ENCODE measurements at places on chromosomes 1 and 21.

DNA sequence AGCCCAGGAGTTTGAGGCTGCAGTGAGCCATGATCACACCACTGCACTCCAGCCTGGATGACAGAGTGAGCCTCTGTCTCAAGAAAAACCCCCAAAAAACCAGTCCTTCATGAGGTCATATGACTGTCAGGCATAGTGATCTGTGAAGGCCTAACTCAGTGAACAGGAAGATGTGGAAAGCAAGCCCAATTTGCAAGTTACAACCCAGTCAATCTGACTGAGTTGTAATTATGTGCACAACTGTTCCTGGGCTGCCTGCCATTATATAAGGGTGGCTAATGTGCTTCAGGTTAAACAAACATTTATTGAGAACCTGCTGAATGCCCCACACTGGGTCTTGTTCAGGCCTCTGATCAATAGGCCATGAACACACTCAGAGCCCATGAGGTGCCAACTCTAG lies 38.2 kb upstream of the KIRREL1 start:
- no peak for DNase-seq

DNA sequence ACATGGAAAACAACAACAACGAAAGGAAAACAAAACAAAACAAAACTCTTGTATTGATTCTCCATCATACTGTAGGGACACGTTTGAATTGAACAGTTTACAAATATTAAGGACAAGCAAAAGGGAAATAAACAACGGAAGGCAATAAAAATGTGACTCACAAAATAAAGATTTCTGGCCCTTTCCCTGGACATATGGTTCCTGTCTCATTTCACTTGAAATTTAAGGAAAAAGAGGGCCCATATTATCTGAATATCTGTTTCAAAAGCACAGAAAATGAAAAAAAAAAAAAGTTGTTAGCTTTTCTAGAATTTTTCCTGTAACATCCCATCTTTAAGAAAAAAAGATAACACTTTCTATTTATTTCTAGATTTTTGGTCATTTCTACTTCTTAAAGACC lies 3.6 kb upstream of the PKN2 start:
- DNase-seq: no peak

- DNase-seq: no peak
Measured at GRCh38 chr1:24981631-24982005, 51.5 kb upstream of the RUNX3 start.

DNA sequence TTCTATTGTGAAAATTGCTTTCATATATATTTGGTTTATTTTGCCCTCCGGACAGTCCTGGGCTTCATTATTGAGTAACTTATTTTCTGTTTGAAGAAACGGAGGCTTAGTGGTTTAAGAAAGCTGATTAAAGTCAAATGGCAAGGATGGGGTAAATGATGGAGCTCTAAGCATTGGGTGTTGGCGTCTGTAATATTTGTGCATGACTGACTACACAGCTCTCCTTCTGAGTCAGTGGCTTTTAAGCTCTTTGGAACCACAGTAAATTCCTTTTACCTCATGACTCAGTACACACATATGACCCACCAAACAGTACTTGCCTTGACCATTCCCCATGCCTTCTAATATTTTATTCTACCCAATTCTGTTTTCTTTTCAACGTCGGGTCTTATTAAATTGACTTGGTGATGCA lies 21.0 kb downstream of the B3GALT5 start:
- no peak for DNase-seq

DNA sequence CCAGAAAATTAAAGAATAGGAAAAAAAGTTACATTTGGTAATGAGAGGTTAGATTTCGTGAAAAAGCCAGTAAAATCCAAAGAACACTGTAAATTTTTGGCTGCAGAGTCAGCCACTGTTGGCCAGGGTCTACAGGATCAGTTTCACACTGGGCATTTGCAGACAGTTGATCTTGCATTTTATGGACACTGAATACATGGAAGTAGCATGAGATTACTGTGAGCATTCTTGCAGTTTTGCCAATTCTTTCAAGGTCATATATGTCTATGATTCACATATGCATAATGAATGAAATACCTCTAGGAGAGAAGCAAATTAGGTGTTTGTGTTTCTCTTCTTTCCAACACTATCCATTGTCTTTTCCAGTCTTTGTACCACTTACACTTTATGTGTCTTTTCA lies 200.8 kb upstream of the DPYD start:
- no peak for DNase-seq

DNA sequence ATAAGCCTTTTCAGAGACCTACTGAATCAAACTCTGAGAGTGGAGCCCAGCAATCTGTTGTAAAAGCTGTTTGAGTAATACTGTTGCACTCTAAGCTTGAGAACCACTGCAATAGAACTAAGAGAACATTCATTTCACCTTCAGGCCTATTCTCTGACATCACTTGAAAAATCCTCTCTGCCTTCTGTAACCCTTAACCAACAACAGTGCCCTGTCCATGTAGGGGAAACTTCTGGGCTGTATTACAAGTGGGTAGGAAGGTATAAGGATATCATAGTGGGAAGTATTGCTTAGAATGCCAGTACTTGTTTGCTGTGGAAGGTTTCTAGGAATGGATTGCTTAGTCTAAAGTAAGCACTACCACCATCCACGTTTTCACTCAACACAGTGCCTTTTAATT lies 42.9 kb downstream of the SH3GLB1 start:
- no peak for DNase-seq

GRCh38 chr1:2918441-2918840 lies 102.8 kb upstream of the ACTRT2 start:
- DNase-seq: no peak

GRCh38 chr21:31366825-31367224 lies 22.8 kb upstream of the TIAM1 start:
- no peak for DNase-seq

DNA sequence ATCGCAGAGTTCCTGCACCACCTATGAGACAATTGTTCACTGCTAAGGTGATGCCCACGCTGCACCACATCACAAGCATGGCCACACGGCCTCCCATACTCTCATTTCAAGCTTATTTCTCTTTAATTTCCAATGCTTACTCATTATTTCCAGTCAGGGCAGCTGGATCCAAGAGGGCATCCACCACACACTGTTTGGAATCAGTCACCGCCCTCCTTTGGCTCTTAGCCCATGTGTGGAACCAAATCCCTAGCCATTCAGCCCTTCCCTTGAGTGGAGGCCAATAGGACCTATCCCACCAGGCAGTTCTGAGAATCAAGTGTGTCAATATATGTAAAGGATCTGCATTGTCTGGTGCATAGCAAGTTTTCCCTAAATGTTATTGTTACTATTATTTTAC lies 26.3 kb upstream of the PALMD start:
- no peak for DNase-seq

GRCh38 chr1:59333626-59334277 lies 36.9 kb downstream of the FGGY start:
- DNase-seq: no peak

DNA sequence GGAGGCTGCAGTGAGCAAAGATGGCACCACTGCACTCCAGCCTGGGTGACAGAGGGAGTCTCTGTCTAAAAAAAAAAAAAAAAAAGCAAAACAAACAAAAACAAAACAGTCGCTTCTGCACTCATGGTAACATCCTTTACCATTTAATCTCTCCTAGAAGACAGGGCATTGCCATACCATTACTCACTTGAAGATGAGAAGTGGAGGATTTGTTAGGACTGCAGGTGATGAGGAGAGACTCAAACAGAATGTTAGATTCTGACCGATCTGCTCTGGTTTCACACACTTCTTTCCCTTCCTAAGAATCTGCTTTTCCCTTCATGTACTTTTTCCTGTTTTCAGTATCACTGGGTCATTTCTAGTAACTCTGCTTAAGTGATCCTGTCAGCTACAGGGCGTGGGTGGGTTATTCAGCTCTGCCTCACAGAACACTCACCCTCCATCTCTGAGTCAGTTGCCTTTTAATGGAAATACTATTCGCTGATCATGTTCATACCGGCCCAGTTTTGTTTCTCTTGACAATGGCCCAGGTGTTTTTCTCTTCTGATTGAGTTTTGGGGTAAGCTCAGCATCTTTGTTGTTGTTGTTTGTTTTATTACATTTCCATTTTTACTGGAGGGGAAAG lies 148.0 kb upstream of the ERG start:
- DNase-seq: no peak

GRCh38 chr1:161139766-161140165 lies 7.3 kb upstream of the DEDD start:
- DNase-seq: no peak

DNA sequence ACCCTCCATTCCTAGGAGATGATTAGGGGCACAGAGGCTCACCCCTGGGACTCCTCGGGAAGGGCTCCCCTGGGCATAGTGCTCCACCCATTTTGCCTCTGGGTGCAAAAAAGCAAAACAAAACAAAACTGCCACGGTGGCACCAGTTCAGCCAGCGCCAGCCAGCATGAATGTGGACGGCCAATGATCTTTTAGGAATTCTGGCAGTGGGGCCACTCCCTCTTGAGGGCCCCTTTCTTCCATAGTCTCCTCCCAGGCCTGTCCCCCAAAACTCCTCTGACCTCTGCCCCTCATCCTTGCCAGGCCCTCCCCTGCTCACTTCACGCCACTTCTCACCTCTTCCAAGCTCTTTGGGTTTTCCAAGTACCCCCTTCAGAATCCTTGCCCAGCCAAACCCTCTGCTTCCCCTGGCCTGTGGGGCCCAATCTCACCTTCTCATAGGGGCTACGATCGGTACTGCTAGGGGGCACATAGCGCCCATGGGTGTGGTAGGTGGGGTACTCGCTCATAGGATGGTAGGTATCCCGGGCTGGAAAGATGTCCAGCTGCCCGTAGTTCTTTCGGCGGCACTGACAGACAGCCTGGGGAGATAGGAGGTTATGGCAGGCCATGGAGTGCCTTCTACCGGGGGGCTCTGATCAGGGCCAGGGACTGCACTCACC lies 13.3 kb downstream of the TRIM46 start:
- no peak for DNase-seq

DNA sequence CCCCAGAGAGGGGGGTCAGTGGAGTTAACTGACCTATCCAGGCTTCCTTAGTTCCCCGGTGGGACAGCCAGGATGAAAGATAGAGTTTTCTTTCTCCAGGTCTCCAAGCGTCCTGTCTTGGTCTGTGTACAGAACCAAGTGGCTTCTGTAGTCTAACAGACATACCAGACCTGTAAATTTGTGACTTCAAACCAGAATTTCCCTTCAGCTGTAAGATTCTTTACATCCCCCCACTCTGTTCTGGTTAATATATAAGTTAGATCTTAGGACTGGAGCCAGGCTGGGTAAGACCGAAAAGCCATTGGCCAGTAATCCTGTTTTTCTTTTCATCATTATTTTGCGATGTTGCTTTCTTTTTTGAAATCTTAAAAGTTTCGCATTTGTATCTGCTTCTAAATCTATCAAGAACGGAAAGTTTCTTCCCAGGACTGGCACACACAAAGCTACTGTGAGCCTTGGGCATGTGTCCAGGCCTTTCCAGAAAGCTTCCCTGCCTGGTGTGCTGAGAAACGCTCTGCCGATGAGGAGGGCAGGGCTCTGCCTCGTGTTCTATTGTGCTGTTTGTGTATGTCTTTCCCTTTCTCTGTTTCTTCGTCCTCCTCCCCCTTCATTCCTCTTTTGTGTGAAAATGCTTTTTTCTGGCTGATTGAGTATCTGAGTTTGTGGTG lies 72.3 kb downstream of the RGL1 start:
- no peak for DNase-seq

- no peak for DNase-seq
Measured at GRCh38 chr1:212315907-212316306, 30.7 kb downstream of the PPP2R5A start.

GRCh38 chr1:27417713-27418112 lies 25.3 kb downstream of the GPR3 start:
- no peak for DNase-seq

DNA sequence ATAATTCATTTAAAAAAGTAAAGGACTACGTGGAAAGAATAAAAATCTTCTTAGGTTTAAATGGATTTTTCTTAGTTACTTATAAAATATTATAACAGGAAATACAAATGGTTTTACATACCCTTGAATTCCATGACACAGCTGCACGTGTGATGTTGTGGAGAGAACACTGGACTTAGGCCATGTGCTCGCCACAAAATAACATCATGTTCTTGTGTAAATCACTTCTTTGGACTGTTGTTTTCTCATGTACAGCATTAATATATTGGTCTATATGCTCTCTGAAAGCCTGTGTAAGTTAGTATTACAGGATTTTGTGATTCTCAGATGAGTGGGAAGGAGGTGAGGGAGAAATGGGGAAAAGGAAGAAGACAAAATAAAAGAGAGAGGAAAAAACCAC lies 228.2 kb downstream of the DNM3 start:
- no peak for DNase-seq

DNA sequence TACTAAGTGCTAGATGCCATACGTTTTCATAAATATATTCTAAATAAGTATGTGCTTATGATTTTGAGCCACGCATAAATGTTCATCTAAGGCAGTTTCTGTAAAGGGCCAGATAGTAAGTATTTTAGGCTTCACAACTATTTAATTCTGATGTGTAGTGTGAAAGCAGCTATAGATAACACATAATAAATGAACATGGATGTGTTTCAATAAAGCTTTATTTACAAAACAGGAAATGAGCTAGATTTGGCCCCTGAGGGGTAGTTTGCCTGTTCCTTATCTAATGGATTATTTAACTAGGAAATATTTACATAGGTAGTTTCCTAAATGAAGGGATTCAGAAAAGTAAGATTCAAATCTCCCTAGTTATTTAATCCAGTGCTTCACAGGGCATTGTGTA lies 557.6 kb upstream of the PKN2 start:
- DNase-seq: no peak

- DNase-seq: no peak
Measured at GRCh38 chr1:37471345-37472231, 2.8 kb upstream of the ZC3H12A start.

DNA sequence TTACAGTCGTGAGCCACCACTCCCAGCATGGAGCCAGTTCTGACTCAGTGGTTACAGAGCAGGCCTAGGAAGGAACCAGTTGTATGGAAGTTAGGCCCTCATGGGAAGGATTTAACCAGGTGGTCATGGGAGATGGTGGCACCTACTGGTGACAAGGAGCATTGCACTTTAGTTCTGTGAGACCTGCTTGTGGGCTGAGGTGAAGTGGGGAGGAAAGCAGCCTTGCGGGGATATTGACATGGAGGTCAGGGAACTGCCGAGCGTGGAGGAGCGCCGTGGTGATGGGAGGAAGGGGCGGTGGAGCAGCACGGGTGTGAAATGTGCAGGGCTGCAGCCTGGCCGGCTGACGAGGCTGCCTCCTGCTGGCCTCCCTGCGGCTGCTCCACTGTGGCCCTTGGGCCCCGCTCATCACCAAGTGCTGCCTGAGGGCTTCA lies 100.4 kb downstream of the GALNT2 start:
- no peak for DNase-seq

DNA sequence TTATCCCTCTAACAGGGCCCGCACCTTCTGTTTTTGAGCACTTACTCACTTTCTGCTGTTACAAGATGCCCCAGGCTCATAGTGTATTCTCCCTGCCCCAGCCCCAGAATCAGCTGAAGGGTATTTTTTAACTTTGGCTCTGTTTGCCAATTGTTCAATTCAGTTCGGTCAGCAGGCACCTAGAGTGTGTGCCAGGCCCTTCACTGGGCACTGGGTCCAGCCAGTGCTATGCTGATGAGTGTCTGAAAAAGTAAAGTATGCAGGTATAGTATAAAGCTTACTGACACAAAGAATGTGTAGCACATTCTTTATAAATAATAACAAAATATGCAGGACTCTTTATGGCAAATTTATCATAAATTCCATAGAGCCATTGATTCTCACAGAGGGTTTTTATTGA lies 35.0 kb downstream of the FHAD1 start:
- no peak for DNase-seq

Measured in activated T-helper 1 cell treated with anti-CD3 and anti-CD28 coated beads, Interleukin-2, amount 50 U/mL, for 16 hours (primary cell).